Hematopoietic multipotent progenitor cell treated with erythropoietin and hydrocortisone succinate and interleukin-3 and kit ligand, for 8 days (in vitro differentiated cells): ENCODE measurements at places on chromosomes 12 and 14.

DNA sequence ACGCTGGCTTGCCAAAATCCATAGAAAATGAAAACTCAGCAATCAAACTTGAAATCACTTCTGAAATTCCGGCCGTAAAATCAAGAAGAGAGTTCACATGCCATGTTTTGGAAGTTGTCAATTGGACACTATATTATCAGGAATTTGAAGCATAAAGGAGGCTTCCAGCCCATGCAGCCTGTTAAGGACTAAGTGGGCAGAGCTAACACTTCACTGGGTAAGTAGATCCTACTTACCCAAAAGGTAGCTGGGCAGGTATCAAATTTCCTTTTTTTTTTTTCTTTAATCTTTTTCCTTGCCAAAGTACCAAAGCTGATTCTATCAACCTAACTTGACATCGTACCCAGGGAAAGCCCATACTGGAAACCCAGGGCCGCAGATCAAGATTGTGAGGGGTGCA is 71.5 kb upstream of the ARHGAP5 start:
- no peak for DNase-seq

- no peak for DNase-seq
Measured at GRCh38 chr12:95116773-95117172, 43.4 kb upstream of the NR2C1 start.

DNA sequence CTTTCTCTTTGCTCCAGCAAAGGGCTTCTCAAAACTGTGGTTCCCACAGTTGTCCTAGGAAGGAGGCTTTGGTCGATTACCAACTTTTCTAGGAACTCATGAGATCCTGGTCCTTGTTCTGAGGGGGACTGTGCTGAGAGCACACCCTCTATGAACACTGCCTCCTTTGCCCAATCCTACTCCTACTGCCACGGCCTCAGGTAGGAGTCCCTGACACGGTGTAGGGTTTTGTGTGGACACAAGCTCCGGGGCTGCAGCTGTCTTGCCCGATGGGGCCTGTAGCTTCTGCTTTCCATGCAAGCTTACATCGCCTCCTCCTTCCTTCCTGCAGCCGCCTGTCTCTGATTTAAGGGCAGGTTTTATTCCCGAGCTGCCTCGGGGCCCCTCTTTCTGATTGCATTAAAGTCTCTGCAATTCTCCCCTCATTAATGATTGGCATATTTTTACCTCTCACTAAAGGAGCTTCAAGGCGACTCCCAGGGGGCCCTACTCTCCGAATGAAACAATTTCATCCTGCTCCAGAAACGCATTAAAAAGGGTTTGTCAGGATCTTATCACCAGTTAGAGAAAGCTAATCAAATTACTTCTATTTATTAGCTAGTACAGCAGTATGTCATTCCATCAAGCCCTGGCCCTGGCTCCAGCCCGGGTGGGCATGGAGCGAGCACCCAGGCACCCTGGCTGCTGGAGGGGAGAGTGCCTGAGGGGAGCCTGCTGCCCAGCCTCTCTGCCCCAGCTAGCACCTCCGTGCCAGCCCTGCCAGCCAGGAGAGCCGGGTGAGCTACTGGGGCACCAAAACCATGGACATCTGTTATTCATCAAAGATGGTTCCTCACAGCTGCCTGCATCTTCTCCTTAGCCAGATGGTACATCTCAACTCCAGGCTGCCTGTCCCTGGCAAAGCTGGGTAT is 38.0 kb upstream of the ESRRB start:
- DNase-seq: no peak

- no peak for DNase-seq
Measured at GRCh38 chr12:56657416-56658379, 11.9 kb upstream of the ATP5F1B start.

DNA sequence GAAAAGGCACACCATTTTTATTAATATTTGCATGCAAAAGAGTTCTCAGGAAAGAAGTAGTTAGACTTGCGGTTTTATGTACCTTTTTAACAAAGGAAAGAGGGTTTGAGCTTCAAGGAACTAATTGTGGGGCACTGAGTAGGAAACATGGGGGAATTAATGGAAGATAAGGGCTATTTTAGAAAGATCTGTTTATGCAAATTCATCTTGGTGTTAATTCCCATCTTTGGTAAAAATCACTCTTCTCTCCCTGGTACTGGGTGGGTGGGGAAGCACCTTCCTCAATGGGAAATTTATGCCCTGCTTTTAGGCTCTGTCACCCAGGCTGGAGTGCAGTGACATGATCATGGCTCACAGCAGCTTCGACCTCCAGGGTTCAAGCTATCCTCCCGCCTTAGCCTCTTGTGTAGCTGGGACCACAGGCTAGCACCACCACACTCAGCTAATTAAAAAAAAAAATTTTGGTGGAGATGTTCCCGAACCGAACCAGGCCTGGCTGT is 30.1 kb upstream of the RESF1 start:
- DNase-seq: no peak

- DNase-seq: no peak
Measured at GRCh38 chr12:130141105-130141504, 21.2 kb upstream of the FZD10 start.

- DNase-seq: no peak
Measured at GRCh38 chr12:124687917-124688316, 120.5 kb upstream of the NCOR2 start.

- DNase-seq: peak; percentile 23
Measured at GRCh38 chr12:51390457-51390856, 749 bp downstream of the GALNT6 start.

GRCh38 chr14:39342768-39343167 is 89.5 kb downstream of the FBXO33 start:
- peak; percentile 25 for DNase-seq

- DNase-seq: no peak
Measured at GRCh38 chr12:6547987-6548386, 7.9 kb downstream of the IFFO1 start.

- DNase-seq: peak; percentile 52
Measured at GRCh38 chr12:104605685-104606084, 148.9 kb downstream of the CHST11 start.

- no peak for DNase-seq
Measured at GRCh38 chr12:52279422-52280318, 5.2 kb downstream of the KRT86 start.

DNA sequence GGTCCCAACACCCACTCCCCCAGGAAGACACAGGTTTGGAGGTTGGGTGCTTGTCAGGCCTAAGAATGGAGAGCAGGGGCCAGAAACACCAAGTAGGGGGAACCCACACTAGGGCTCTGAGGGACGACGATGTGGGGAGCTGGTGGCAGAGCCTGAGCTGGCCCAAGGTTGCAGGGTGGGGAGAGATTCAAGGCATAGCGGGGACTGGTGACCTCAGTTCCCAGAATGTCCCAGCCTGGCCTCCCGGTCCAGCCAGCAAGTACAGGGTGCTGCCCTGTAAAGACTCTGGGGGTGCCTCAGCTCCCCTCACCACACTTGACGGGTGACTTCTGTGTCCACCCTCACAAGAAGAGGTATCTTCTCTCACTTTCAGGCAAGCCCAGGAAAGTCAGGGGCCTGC is 86.7 kb downstream of the ALG10 start:
- DNase-seq: no peak

GRCh38 chr14:65620195-65620594 is 207.7 kb downstream of the FUT8 start:
- no peak for DNase-seq

DNA sequence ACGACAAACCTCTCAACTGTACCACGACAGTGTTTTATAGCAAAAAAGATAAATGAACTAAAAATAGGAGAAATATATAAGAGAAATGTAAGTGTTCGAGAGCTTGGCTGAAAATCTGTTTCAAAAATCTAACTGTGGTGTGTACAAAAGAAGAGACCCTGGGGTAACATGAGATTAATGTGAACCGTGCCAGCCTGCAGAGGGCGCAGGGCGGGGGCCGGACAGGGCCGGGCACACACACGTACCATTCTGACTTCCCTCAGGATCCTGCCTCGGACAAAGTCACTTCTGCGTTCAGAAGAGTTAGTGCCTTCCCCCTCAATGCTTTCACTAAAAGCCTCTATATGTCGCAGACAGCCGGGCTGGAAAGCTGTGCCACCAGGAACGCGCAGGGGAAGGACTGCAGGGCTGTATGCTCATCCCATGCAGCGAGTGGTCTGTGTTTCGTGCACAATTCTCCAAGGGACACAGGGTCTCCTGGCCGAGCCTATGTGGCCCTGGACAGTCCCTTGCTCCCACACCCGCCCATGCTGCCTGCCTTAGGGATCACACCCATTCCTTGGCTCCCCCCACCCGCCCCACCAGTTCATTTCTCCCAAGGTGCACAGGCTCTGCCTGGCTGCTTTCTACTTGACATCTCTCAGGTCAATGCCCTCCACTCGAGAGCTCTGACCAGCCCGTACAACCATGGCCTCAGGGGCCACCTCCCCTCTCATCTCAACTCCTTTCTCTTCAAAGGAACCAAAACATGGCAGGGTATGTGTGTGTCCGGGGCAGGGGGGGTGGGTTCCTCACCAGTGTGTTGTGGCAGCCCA is 8.5 kb downstream of the CDCA4 start:
- DNase-seq: no peak

DNA sequence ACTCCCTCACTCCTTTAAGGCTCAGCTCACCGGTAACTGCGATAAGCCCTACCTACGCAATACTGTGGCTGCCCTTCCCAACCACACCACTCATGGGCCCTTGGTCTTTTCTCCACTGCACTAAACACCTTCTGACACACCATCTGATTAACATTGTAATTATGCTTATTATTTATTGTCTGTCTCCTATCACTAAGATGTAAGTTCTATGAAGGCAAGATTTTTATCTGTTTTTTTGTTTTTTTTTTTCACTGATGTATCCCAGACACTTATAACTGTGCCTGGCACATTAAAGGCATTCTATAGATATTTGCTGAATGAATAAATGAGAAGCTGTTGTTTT is 34.2 kb upstream of the PYGL start:
- no peak for DNase-seq

DNA sequence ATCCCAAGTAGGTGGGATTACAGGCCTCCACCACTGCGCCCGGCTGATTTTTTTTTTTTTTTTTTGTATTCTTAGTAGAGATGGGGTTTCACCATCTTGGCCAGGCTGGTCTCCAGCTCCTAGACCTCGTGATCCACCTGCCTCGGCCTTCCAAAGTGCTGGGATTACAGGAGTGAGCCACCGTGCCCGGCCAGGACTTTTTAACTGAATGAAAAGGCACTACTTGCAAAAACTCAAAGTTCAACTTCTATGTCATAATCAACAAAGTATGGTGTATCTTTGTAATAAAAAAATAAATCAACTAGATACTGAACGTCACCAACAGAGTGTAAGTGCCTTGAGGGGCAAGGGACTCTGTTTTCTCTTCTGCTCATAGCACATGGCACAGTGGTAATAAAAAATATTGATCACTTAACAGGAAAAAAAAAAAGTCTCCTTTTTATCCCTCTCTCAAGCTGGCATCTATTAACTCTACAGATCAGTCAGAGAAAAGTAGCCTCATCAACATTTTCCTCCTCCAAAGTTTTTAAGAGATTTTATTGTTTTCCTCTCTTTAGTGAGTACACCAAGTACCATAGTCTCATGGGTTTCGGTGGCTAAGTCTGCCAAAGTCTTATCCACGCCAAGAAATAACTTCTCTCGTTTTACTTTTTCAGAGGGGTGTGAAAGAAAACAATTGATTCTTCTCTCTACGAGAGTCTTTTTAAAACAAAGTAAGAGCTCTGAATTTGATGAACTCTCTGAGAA is 10.6 kb upstream of the FOXN3 start:
- no peak for DNase-seq

DNA sequence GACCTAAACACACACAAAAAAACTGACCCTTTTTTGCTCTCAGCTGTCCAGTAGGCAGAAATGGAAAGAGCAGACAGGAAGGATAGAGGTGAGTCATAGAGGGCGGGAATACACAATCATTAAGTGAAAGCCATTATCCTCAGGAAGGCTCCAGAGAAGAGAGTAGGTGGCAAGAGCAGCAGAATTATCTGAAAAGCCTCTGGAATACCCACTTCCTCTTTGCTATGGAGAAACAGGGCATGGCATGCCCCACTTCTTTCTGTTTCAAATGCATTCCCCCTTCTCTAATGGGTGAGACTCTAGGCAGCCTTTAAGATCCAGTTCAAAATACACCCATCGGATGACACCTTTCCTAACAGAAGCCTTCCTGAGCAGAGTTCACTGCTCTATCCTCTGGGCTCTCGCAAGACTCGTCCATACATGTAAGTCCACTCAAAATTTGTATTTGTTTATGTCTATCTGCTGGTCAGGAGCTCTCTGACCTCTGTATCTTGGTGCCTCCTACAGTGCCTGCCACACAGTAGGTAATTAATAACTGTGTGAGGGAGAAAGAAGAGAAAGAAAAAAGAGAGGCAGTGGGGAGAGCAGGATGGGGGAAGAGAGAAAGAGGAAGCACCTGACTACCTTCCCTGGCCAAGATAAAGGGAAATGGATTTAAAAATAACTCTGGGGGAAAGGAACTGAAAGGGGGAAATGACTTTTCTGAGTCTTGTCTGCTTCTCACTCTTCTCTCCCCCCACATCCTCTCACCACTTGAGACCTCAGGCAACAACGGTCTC is 8.5 kb downstream of the KLHL33 start:
- peak; percentile 39 for DNase-seq

- DNase-seq: peak; percentile 32
Measured at GRCh38 chr12:124396544-124397398, 101.9 kb downstream of the RFLNA start.

GRCh38 chr12:11947213-11947612 is 123.5 kb upstream of the BCL2L14 start:
- DNase-seq: no peak

DNA sequence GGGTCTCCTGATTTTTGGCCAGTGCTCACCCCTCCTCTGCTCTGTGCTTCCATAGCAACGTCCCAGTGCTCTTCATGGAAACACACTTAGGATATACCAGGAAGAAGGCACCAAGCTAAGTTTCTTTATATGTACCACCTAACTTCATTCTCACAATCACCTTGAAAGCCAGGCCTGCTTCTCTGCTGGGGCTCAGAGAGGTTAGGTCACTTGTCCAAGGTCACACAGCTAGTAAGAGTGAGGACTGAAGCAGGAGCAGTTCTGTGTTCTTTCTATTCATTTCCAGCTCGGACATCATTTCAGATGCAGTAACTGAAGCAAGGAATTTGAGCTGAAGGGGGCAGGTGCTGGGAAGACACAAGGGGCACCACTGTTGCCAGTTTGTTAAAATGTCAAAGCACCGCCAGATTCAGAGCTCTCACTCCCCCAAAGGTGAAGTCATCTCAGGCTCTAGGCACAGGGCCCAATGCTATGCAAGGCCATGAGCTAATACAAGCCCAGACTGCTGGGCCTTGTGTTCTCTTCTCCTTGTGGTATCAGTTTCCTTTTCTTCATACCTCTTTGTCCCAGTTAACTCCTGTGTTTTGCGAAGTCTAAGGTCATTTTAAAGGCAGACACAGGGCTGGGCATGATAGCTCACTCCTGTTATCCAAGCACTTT is 19.7 kb upstream of the YY1 start:
- no peak for DNase-seq

GRCh38 chr12:100610666-100611430 is 37.4 kb downstream of the GAS2L3 start:
- peak; percentile 21 for DNase-seq
